ENCODE measurements at places on chromosomes 2 and 18. TPM values are rescaled to one million over a fixed set of nuclear protein-coding genes. Genes with fewer than 3 reads are reported as not detected.

Gene DPP10
- total RNA-seq = not detected

Gene GDF7
- total RNA-seq = 1.6 TPM

Gene PHOSPHO2
- 3.0 TPM for total RNA-seq

Gene CCDC178
- total RNA-seq = not detected

Gene HOXD4
- not detected for total RNA-seq

Gene SYT4
- total RNA-seq = 17.0 TPM

Gene HAAO
- total RNA-seq = 1.3 TPM

Gene LHCGR
- total RNA-seq = 0.42 TPM

Gene FEV
- not detected for total RNA-seq

Gene GPR39
- total RNA-seq = not detected

Gene ZSWIM2
- not detected for total RNA-seq

Gene MREG
- total RNA-seq = 2.4 TPM

Gene PCARE
- 2.4 TPM for total RNA-seq

Gene CLEC4F
- not detected for total RNA-seq
